Hypothalamus (tissue), 51 donors: ENCODE measurements at places on chromosomes 7 and 10.
A peak's percentile ranks its signal among the peaks of the same experiment; 100 is the strongest.

DNA sequence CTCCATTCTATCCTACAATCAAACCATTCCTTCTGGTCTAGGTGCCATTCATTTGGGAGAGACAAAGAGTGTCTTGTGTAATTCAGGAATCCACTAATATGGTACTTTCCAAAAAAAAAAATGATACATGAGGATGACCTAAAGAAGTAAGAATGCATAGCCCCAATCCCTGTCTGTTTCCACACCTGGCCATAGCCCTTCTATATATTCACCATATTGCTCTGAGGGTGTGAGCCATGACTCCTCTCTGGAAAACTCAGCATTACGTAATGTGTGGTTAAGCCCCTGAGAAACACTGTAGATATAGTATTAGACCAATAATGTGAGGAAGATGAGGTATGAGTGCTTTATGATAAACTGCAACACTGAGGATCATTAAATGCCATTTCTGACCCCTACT, 592.7 kb downstream of the INHBA start:
- no peak for DNase-seq

DNA sequence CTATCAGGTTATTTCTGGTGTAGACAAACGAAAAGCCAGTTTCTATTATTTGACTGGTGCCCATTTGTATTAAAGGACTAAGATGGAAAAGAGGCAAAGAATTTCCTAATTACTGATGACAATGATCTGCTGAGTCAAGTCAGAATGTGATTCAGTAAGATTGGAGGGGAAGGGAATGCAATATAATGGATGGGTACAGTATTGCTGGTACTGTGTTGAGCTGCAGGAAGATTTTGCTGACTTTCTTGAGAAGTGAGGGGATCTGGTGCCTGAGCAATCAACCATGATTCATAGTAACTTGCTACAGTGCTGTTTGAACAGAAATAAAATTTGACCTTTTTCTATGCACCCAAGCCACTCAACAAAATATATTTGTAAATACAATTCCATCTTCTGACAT, 139.1 kb upstream of the RHEB start:
- no peak for DNase-seq

GRCh38 chr7:107660381-107661080, at the start of gene SLC26A4:
Gene SLC26A4 (plus strand): TSS chr7:107660828. CDS start chr7:107661642, 814 bp downstream.
- DNase-seq, result no peak

DNA sequence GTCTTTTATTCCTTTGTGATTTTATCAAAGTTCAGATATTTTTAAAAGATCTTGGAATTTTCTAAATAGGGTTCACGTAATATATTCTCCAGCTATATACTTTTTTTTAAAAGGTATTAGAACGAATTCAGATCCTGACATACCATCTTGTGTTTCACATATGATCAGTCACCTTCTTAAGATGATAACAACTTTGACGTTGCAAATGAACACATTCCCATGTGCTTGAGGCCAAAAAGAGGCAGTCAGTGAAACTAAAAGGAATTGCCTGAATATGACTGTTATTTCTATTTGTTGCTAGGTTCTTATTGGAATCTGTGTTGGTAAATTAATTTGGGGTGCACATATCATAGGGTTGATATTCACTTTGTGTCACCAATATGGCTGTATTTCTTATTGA, 310.1 kb downstream of the MDFIC start:
- no peak for DNase-seq

DNA sequence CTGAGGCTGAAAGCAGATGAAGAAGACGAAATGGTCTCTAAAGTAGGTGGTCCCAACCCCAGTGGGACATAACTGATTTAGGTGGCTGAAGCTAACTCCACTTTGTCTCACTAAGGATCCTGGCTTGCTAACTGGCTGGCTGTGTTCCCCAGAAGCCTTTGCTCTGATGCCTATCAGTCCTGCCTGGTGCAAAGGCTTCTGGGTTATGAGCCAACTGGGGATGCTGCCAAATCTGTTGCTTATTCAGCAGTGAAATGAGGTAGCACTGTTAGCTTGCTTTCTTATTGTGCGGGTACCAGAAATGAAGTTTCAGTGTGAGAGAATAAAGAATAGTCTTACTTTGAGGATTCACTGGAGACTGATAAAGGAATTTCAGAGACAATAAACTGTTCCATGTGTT, 18.1 kb downstream of the PRKG1 start:
- DNase-seq, result peak; percentile 54

DNA sequence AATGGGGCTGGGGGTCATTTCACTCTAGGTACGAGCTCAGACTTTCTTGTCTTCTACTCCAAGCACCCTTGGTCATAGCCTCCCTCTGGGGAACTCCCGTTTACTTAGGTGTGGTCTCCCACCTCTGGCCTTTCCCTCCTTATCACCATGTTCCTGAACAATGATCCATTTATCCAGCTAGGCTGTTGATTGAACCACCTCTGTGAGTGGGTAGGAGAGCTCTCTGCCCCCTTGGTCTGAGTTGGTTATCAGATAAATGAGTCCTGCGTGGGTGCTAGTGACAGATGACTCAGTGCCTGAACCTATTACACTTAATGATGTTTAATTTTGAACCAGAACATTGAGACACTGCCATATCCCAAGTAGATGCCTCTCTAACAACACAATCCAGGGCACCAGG, 9.4 kb downstream of the BLNK start:
- DNase-seq, result no peak

- no peak for DNase-seq
Measured at GRCh38 chr10:122876467-122876855, 2.9 kb downstream of the FAM24B start.

DNA sequence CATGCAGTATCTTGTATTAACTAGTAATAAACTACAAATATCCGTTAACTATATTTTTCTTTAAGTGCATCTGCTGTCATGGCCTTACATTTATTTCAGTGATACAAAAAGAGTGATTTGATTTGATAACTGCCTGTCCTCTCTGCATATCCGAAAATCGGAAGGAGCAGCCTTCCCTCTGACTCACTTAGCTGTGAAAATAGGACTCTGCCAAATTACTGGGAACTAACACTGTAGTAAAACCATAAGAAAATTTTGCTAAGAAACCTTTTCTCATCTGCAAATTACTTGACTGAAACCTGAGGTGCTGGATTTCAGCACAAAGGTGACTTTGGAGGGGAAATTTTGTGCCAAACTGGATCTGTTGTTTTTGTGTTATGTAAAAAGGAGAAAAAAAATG, 176.6 kb upstream of the MKLN1 start:
- DNase-seq, result no peak

DNA sequence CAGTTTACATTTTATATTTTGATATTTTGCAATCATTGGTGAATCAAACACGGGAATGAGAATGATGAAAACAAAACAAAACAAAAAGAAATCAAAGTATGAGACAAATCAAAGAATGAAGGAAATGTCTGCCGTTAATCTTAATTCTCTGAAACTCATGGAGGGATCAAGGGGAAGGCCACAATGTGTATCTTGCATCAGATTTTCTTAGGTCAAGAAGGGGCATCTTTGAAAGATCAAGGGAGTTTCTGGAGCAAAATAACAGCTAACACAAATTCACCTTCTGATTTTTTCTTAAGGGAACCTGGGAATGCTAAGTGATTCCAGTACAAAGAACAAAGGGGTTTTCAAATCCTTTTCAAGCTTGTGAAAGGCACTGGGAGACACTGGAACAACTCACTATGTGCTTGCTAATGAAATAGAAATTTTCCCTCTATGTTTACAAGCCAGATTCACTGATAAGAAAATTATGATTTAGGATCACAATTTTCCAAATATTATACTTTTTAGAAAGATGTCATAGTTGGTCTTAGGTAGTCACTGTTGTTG, 322.3 kb upstream of the AOAH start:
- no peak for DNase-seq

DNA sequence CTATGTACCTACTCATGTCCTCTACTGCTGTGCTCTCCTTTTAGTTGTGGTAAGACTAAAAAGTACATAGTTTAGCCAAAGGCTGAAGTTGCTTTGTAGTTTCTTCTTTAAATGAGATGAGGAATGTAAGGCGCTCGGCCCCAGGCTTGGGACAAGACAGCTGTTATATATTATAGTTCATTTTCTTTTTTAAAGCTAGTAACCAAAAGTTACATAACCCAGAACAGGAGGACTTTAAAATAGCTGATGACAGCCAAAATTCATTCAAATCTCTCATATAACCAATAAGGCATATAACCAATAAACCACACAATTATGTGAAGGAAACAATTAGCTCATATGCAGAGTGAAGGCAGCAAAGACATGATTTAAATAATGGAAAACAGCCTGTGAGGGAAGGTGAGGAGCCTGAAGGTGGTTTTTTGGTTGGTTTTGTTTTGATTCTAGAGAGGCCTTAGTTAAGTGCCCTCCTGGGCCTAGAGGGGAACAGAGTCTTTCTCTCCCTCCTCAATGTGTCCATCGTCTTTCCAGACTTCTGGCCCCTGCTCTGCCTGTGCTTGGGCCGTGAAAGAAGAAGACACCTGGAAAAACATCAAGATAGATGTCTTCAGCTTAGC, 35.8 kb downstream of the SLC26A4 start:
- no peak for DNase-seq

- no peak for DNase-seq
Measured at GRCh38 chr7:13508586-13508985, 480.9 kb downstream of the ETV1 start.

DNA sequence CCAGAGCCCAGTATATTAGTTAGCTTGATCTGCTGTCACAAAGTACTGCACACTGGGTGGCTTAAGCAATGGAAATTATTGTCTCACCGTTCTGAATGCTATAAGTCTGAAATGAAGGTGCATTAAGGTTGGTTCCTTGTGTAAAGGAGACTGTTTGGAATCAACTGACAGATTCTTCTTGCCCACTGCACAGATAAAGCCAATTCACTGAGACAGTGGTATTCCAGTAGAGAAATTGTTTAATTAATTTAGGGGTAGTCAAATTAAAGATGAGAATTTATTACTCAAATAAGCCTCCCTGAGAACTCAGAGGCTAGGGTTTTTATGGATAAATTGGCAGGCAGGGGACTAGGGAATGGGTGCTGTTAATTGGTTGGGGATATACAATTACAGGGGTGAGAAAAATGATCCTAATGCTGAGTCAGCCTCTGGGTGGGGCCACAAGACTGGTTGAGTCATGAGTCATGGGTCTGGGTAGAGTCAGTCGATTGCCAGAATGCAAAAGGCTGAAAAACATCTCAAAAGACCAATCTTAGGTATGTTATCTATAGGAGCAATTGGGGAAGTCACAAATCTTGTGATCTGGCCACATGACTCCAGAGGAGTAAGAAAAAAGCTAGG, 23.5 kb upstream of the SAMD9L start:
- no peak for DNase-seq

GRCh38 chr10:24674892-24675632, 48.6 kb downstream of the ARHGAP21 start:
- no peak for DNase-seq
